ENCODE measurements at places on chromosomes 2 and 18.

DNA sequence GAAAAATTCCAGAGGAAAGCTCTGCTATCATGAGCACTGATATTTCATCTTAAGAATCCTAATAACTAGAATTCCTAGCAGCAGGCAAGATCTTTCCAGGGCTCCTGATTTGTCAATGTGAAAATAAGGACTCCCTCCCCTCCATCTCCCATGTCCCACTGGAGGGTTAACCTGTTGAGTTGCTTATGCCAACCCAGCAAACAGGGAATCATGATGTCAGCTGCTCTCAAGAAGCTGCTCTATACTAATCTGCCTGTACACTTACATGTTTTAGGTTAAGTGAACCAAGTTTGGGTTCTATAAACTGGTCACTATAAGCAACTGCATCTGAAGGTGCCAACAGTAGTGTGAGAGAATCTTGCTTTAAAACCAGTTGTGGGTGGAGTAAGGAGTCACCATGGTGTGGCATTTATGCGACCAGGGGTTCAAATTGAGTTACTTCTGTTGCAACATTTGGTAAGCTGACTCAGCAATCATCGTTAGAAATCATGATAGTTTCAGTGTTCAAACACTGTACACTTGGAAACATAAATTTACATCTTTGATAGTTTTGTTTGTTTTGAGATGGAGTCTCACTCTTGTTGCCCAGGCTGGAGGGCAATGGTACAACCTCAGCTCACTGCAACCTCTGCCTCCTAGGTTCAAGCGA, 53.4 kb downstream of the STK25 start:
- DNase-seq, result peak; percentile 2
- peaks cover 2% of the 10 kb centered on the region for H3K36me3 ChIP-seq
- no peaks in the 10 kb centered on the region for H3K27me3 ChIP-seq
- H3K4me1 ChIP-seq, result no peaks in the 10 kb centered on the region
- H3K4me3 ChIP-seq, result no peak overlapping the region
- no peak overlapping the region for H3K27ac ChIP-seq

DNA sequence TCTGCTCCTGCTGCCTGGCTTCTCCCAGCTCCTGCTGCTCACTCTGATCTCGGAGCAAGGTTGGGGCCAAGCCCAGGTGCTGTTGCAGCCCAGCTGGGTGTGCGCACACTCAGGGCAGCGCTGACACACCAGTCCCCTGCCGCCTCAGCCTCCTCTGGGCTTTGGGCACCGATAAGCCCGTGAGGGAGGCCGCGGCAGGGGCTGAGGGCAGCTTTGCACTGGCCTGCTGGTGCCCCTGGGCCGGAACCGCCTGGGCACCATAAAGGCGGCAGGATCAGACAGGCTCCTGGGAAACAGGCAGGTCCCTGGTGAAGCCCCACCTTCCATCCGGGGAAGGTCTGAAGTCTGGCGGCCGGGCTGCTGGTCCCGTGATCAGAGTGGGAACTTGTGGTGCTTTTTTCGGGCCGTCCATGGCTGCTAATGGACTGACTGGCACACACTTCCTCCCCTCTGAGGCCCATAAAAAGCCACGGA, 14.1 kb upstream of the EML6 start:
- H3K4me1 ChIP-seq, result peaks cover 2% of the 10 kb centered on the region
- no peak overlapping the region for H3K4me3 ChIP-seq
- H3K27ac ChIP-seq, result no peak overlapping the region
- H3K27me3 ChIP-seq, result peaks cover 12% of the 10 kb centered on the region

DNA sequence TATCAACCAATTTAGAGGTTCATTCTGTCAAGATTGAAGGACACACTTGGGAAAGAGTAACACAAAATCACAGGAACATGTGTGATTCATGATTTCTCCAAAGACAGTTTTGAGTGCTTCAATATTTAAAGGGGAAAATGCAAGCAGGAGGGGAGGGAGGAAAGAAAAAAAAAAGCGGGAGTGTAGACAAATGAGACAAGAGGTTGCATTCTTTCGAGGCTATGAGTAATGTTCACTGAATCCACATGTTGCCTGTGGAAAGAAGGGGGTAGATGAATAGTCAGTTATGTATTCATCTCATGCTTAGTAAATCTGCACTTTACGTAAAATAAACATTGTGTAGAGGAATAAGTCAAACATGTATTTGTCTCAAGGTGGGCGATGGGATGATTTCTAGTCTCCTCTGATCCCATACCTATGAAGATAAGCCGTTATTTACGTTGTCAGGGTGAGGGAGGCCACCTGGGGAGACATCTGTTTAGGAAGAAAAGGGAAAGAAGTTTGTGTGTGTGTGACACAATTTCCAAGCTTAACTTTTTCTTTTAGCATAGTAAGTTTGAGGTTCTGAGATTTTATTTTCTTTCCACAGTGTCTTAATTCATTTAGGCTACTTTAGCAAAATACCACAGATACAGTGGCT, 211.0 kb upstream of the ZC3H15 start:
- no peak overlapping the region for H3K4me3 ChIP-seq
- no peaks in the 10 kb centered on the region for H3K36me3 ChIP-seq
- H3K27me3 ChIP-seq, result no peaks in the 10 kb centered on the region

DNA sequence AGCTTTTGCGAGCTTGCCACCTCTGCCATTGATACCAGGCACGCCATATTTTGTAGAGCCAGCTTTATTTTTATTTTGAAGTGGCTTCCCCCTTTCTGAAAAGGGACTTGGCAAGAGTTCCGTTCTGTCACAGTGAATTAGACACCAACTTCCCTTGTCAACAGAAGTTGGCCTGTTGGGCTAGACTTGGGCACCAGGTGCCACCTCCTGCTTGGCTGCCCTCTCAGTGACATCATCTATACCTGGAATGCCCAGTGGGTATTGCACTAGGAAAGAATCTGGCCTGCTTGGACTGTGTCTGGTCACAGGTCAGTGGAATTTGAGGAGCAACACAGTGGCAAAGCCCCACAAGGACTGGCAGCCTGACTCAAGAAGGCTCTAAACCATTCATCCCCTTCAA, 101.0 kb downstream of the BCL2L11 start:
- peaks cover 12% of the 10 kb centered on the region for H3K4me1 ChIP-seq
- H3K36me3 ChIP-seq, result peaks cover 10% of the 10 kb centered on the region
- no peak for DNase-seq
- H3K27ac ChIP-seq, result no peak overlapping the region
- no peak overlapping the region for H3K4me3 ChIP-seq

DNA sequence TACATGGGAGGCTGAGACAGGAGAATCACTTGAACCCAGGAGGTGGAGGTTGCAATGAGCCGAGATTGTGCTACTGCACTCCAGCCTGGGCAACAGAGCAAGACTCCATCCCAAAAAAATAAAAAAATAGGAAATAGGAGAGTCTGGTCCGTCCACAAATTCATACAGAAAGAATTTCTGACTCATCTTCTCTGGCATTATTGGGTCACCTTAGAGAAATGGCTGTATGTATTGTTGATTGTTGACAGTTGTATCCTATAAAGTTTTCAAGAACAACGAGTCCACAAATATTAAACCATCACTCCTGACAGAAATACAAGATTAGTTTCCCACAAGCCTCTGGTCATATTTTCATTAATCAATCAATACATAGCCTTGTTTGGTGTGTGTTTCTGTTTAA, 20.4 kb downstream of the RBM43 start:
- no peaks in the 10 kb centered on the region for H3K27me3 ChIP-seq
- no peaks in the 10 kb centered on the region for H3K4me1 ChIP-seq
- no peak overlapping the region for H3K4me3 ChIP-seq
- no peaks in the 10 kb centered on the region for H3K36me3 ChIP-seq

GRCh38 chr2:131584380-131584779, 56.7 kb downstream of the CCDC74A start:
- H3K27me3 ChIP-seq, result peaks cover 4% of the 10 kb centered on the region
- no peaks in the 10 kb centered on the region for H3K36me3 ChIP-seq
- no peaks in the 10 kb centered on the region for H3K4me1 ChIP-seq

- no peak overlapping the region for H3K4me3 ChIP-seq
- no peak overlapping the region for H3K27ac ChIP-seq
- no peaks in the 10 kb centered on the region for H3K36me3 ChIP-seq
- H3K27me3 ChIP-seq, result no peaks in the 10 kb centered on the region
Measured at GRCh38 chr18:70073432-70073831, 125.8 kb upstream of the CD226 start.

DNA sequence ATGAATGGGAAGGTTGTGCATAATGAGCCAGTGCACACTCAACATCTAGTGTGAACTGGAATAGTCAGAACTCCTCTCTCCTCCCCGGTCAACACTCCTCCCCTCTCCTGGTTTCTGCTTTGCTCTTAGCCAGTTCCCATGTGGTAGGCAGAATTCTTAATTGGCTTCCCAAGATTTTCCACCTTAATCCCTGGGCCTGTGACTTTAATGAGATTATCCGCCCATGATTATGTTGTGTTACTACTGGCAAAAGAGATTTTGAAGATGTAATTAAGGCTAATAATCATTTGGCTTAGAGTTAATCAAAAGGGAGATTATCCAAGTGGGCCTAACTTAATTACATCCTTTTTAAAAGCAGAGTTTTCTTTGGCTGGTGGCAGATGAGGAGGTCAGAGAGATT, 34.2 kb upstream of the REV1 start:
- no peaks in the 10 kb centered on the region for H3K36me3 ChIP-seq
- H3K4me1 ChIP-seq, result no peaks in the 10 kb centered on the region
- no peak for DNase-seq

- H3K4me1 ChIP-seq, result peaks cover 13% of the 10 kb centered on the region
- DNase-seq, result no peak
- H3K36me3 ChIP-seq, result no peaks in the 10 kb centered on the region
- no peaks in the 10 kb centered on the region for H3K27me3 ChIP-seq
- H3K27ac ChIP-seq, result no peak overlapping the region
- no peak overlapping the region for H3K4me3 ChIP-seq
Measured at GRCh38 chr2:9220201-9220600, 13.6 kb downstream of the ASAP2 start.

- no peak for DNase-seq
- H3K36me3 ChIP-seq, result no peaks in the 10 kb centered on the region
- H3K27me3 ChIP-seq, result peaks cover 18% of the 10 kb centered on the region
- H3K4me3 ChIP-seq, result no peak overlapping the region
- H3K27ac ChIP-seq, result no peak overlapping the region
Measured at GRCh38 chr18:74488354-74488753, 7.8 kb upstream of the CNDP2 start.

- no peaks in the 10 kb centered on the region for H3K27me3 ChIP-seq
- H3K36me3 ChIP-seq, result no peaks in the 10 kb centered on the region
- H3K27ac ChIP-seq, result no peak overlapping the region
- DNase-seq, result no peak
- H3K4me3 ChIP-seq, result no peak overlapping the region
Measured at GRCh38 chr18:31795747-31796146, 35.1 kb upstream of the SLC25A52 start.

DNA sequence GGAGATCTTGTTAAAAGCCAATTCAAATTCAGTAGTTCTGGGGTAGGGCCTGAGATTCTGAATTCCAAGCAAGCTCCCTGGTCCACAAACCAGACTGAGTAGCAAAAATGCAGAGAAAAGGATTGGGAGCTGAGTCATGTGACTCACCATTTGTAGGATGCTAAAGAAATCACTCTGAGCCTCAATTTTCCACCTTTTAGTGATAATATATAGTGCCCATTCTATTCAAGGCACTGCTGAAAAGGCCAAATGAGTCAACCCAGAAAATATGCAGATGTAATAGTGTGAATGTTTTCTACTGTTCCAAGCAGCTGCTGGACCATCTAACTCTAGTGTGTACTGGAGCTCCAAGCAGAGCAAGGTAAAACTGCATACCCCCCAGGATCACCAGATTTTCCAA, 47.2 kb downstream of the SLC14A2 start:
- peak overlapping the region; percentile 68 for H3K27ac ChIP-seq
- H3K36me3 ChIP-seq, result no peaks in the 10 kb centered on the region
- no peak for DNase-seq
- no peaks in the 10 kb centered on the region for H3K27me3 ChIP-seq

DNA sequence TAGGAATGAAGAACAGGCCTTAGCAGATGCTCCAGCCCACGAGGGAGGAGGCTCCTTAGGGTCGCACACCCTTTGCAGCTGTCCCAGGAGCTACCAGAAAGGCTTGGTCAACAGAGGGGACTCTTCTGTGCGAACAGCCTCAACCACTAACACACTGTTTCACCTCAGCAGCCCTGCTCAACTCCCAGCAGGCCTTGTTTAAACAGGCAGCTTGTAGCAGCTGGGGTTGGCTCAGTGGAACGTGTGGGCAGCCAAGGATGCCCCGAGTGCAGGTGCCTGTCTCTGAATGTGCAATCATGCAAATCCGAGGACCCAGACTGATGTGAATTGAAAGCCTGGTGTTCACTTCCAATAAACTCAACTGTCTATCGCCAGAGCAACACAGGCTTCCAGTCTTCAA, 88.7 kb upstream of the CXCR4 start:
- no peak overlapping the region for H3K27ac ChIP-seq
- H3K4me1 ChIP-seq, result no peaks in the 10 kb centered on the region
- DNase-seq, result no peak
- peaks cover 8% of the 10 kb centered on the region for H3K27me3 ChIP-seq
- no peaks in the 10 kb centered on the region for H3K36me3 ChIP-seq
- no peak overlapping the region for H3K4me3 ChIP-seq

DNA sequence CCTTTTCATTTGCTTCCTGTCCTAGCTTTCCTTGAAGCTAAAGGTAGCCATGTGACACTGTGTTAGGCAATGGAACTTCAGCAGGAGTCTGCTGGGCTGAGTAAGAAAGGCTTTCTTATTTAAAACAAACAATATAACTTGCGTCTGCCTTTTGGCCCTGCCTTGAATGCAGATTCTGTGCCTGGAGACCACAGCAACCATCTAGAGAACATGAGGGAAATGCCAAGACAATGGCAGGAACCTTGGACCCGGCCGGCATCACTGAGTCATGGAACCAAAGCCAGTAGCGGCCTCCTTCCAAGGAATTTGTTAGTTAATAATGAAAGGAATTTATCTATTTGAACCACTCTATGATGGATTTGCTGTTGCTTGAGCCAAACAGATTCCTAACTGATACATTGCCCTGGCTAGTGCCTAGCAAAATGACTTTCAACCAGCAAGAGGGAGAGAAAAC, 207.5 kb upstream of the EPHA4 start:
- H3K4me3 ChIP-seq, result no peak overlapping the region
- H3K4me1 ChIP-seq, result peaks cover 5% of the 10 kb centered on the region
- no peaks in the 10 kb centered on the region for H3K27me3 ChIP-seq
- H3K36me3 ChIP-seq, result no peaks in the 10 kb centered on the region

GRCh38 chr18:48835119-48835518, 115.6 kb downstream of the SMAD7 start:
- H3K27me3 ChIP-seq, result no peaks in the 10 kb centered on the region
- H3K27ac ChIP-seq, result peak overlapping the region; percentile 93
- peaks cover 69% of the 10 kb centered on the region for H3K4me1 ChIP-seq
- no peak for DNase-seq
- H3K36me3 ChIP-seq, result no peaks in the 10 kb centered on the region
- H3K4me3 ChIP-seq, result no peak overlapping the region

- no peak overlapping the region for H3K27ac ChIP-seq
- H3K4me1 ChIP-seq, result no peaks in the 10 kb centered on the region
- H3K36me3 ChIP-seq, result no peaks in the 10 kb centered on the region
- H3K27me3 ChIP-seq, result no peaks in the 10 kb centered on the region
- no peak overlapping the region for H3K4me3 ChIP-seq
Measured at GRCh38 chr2:23793476-23793875, 133.4 kb downstream of the ATAD2B start.

DNA sequence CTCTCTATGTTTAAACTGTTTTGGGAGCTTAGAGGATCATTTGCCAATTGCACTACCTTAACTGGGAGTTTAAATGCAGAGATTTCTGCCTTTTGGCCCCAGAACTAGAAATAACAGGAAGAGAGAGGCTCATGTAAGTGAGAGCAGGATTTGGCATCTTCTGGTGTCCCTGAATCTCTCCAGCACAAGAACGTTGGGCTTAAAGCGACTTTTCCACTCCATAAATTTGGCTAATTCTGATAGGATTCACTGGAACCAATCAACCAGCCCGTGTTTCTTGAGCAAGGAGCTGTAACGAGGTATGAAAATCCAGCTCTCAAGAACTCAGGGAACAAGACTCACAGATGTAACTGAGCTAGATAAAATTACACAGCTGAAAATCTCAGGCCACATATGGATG, 181.0 kb downstream of the C1D start:
- no peaks in the 10 kb centered on the region for H3K36me3 ChIP-seq
- peak overlapping the region; percentile 1 for H3K27ac ChIP-seq

Measured in mesenchymal stem cell (in vitro differentiated cells and primary cell).